ENCODE measurements at places on chromosomes 6 and 20.

GRCh38 chr6:53133961-53134360, 14.7 kb downstream of the GCM1 start:
- DNase-seq: no peak

DNA sequence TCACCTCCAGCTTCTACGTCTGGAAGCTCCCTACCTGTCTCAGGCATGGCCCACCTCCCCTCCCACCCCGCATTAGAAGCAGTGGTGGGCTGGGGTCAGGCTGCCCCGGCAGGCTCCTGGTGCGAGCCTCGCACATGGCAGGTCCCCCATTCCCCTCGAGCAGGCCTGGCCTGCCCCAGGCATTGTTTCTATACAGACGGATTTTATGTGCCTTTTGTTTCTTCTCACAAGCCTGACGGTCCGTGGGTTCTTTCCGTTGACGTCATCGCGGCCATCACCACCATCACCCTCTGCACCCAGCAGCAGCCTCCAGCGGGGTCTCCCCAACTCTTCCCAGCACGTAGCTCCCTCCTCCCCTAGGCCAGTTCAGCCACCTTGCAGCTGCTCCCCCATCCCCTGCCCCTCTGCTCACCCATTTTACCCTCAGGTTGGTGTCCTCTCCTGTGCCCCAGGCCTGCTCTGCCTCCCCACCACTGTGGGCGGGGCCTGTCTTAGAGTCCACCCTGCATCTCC, 4.6 kb downstream of the CST7 start:
- DNase-seq: no peak

DNA sequence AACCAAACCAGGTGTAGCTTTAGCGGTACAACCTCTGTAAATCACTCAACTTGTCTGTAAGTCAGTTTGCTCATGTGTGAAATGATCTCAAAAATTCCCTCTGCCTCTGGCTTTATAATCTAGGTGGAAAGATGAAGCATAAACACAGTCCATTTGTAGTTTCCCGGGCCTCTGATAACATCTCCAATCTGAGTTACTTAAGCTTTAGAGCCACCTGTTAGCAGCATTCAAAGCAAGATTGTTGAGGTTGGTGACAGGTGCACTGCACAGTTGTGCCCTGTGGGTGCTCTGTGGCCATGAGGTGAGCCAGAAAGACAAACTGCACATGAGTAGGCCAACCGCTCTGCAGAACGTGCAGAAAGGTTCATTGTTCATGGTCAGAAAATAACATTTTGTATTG, 53.7 kb downstream of the MOCS1 start:
- no peak for DNase-seq

- no peak for DNase-seq
Observed at GRCh38 chr20:63889241-63890200, 5.4 kb upstream of the DNAJC5 start.

- no peak for DNase-seq
Observed at GRCh38 chr20:62792182-62792939, 3.9 kb upstream of the MRGBP start.

DNA sequence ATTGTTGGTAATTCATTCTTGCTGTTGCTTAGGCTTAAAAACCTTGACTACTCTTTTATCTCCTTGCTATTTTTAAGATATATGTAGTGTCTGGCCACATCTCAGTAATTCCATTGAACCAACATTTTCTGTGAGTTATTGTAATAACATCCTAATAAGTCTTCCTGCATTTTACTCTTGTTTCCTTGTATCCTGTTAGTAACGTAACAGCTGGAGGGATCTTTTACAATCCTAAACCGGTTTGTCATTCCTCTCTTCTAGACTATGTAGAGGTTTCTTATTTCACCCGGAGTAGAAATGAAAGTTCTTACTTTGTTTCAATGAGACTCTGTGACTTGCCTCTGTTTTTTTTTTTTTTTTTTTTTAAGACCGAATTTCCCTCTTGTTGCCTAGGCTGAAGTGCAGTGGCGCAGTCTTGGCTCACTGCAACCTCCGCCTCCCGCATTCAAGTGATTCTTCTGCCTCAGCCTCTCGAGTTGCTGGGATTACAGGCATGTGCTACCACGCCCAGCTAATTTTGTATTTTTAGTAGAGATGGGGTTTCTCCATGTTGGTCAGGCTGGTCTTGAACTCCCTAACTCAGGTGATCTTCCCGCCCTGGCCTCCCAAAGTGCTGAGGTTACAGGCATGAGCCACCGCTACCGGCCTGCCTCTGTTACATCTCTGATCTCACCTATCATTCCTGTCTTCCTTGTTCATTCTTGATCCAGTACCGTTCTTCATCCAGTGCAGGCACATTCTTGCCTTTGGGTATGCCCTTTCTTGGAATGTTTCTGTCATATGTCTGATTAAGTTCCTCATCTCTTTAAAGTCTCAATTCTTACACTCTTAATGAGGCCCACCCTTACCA, 44.7 kb downstream of the NCOA3 start:
- DNase-seq: no peak

- no peak for DNase-seq
Observed at GRCh38 chr6:43246301-43247113, 3.2 kb downstream of the TTBK1 start.

DNA sequence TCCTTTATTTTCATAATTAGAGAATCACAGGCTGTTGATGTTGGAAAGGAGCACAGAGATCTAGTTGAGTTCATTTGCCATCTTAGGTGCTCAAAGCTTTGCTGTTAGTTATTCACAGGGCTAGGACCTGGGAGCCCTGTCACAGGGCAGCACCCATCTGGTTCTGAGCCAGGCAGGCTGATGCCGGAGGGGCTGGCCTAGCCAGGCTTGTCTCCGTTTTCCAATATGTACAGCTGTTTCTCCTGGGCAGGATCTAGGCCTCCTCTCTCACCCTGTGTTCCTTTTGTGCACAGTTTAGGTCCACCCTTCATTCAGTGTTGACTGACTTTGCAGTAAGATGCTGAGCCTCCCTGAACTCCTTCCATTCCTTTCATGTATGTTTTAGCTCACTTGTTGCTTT, 33.4 kb downstream of the LRRC1 start:
- no peak for DNase-seq

- no peak for DNase-seq
Observed at GRCh38 chr6:113570161-113570560, 287.0 kb upstream of the MARCKS start.

All from stimulated activated CD8-positive, alpha-beta memory T cell treated with anti-CD3 and anti-CD28 coated beads, Interleukin-15, amount 100 ng/mL, for 1 hour (primary cell).